ENCODE measurements at places on chromosomes 12 and 14.

GRCh38 chr14:88297306-88297705, 25.8 kb downstream of the KCNK10 start:
- DNase-seq, result no peak

- DNase-seq, result no peak
These were observed 238.5 kb downstream of the GPHN start for GRCh38 chr14:66746316-66747006.

GRCh38 chr12:10967409-10967808, 19.3 kb downstream of the TAS2R50 start:
- DNase-seq, result no peak

DNA sequence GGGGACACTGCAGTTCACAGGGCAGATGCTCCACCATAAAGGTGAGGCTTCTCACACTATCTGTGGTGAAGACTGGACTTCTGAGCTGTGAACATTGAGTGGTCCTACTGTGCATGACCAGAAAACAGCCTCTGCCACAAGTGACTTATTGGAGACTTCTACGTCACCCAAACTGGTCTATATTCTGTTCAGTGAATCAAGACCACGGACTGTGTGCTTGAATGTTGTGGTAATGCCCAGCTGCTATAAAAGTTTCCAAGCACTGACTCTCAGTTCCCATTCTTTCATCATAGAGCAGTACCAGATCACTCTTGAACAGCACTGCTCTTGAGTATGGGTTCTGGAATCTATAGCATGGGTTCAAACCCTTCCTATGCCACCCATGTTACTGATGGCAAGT, 4.8 kb upstream of the PLEK2 start:
- no peak for DNase-seq

- DNase-seq, result no peak
These were observed 87.3 kb upstream of the E2F7 start for GRCh38 chr12:77152623-77153193.

- no peak for DNase-seq
These were observed 39.8 kb downstream of the IFNG start for GRCh38 chr12:68119724-68120211.

GRCh38 chr14:78170203-78170602, at the start of gene NRXN3:
Gene NRXN3, plus strand, starts transcription at chr14:78170373. Its CDS starts 72,721 bp downstream, at chr14:78243094.
- DNase-seq, result no peak

DNA sequence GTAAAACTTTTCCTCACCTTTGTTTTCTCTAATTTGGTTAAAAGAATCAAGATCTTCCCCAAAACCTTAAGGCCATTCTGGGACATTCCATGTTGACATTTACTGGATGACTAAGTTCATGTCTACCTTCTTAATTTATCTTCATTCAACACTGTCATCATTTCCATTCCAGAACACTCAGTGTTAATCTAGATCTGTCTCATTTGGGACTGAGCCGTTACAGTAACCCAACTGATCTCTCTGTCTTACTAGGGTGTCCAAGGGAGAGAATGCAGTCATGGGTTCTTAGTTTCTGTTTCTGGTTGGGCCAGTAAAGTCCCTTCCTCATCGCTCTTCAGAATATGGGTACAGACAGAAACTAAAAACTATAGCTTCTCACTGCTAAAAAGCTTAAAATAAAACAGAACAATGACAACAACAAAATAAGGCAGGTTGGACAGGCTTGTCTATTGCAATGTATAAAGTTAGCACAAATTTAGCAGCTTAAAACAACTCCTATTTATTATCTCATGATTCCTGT, 144.8 kb downstream of the ASCL1 start:
- no peak for DNase-seq

- no peak for DNase-seq
These were observed 53.7 kb downstream of the ERC1 start for GRCh38 chr12:1044696-1045095.

DNA sequence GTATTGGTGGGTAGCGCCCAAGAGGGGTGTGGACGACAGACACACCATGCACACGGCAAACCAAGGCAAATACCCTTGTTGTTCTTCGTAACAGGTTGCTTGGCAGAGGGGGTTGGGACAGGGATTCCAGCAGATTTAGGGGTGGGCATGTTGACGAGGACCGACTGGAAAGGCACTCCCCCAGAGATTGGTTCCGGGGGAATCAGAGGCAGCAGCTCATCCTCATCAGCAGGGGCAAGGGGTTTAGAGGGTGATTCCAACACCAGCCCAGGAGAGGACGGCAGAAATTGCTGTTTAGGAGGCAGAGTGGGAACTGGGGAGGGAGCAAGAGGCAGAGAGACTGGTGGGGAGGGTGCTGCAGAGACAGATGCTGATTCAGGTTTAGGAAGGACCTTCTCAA, 9.3 kb downstream of the NACA start:
- peak; percentile 51 for DNase-seq

GRCh38 chr14:33692762-33693161, 258.1 kb downstream of the EGLN3 start:
- DNase-seq, result no peak

GRCh38 chr12:1282670-1283315, 291.8 kb downstream of the ERC1 start:
- DNase-seq, result no peak

DNA sequence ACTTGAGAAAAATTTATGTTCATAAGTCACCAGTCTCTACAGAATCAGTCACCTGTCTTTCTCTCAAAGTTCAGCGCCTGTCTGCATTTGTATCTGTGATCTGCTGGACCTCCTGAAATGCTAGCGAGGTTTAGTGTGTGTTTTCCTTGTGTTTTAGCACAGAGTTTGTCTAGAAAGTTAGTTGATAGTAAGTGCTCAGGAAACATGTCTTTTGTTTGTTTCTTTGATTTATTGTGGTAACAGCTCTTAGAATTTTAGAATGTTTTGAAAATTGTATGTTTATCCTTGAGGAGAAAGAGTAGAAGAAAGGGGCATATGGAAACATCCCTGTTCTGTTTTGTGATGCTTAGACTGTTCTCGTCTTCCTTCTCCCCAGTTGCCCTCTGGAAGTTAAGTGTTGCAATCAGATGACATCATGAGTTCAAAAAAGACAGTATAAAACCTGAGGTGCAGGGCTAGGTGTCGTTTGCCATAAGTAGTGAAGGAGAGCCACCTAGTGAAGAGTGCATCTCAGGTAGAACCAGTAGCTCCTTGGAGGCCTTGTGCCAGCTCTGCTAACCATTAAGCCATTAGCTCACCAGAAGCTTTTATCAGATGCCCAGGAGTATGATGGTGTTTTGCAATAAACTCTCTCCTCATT, 44.8 kb downstream of the FBXW8 start:
- no peak for DNase-seq

DNA sequence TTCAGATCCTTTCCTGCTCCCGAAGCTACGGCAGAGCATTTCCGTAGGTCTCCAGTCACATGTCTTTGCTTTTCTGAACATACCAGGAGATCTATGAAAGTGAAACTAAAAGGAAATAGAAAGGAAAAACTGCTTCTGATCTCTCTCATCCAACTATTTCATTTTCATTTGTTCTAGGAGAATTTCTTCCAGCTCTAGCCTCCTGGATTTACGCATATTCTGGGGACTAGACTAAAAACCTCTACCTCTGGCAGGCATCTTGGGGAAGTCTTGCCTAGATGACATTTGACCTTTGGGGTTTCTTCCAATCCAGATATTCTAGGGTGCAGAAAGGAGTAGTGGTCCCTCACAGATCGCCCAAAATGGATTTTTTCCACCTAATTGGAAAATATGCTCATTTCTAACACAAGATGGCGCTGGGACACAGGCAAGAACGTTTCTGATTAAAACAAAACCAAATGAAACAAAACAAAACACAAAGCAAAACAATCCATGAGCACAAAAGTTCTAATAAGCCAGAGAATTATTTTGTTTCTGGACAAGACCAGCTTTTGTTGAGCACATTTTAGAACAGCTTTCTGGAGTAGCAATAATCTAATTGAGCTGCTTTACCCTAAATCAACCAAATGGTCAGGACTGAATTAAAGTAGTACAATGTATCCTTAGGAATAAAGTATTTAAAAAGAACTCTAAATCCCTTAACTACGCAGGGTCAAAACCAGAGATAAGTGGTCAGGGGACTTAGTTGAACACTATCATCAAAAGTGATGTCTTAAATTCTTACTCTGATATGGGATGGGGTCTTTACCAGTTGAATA, 12.3 kb upstream of the PARP11 start:
- DNase-seq, result no peak

- DNase-seq, result no peak
These were observed 19.2 kb upstream of the SLC10A1 start for GRCh38 chr14:69816216-69816615.

- no peak for DNase-seq
These were observed 45.7 kb upstream of the MDM1 start for GRCh38 chr12:68377881-68378280.

- DNase-seq, result no peak
These were observed 1222.3 kb upstream of the SEL1L start for GRCh38 chr14:82755923-82756322.

- DNase-seq, result no peak
These were observed 448.5 kb downstream of the BCAT1 start for GRCh38 chr12:24500421-24500820.

GRCh38 chr14:96925422-96925821, 128.2 kb downstream of the VRK1 start:
- DNase-seq, result no peak

GRCh38 chr12:52232674-52233461, at the start of gene KRT7:
Gene KRT7, plus strand, starts transcription at chr12:52233243. Its CDS starts 54 bp downstream, at chr12:52233297.
- no peak for DNase-seq

Data from ascending aorta (tissue), 2 donors.